ENCODE measurements at places on chromosomes 16 and 17.

- DNase-seq: no peak
Observed at GRCh38 chr16:3472878-3473595, 22.3 kb downstream of the C16orf90 start.

GRCh38 chr16:50235581-50235980 lies 30.8 kb upstream of the ADCY7 start:
- DNase-seq: no peak

GRCh38 chr16:57540387-57540786 lies 2.1 kb upstream of the ADGRG5 start:
- no peak for DNase-seq

- no peak for DNase-seq
Observed at GRCh38 chr17:35978346-35978745, 3.0 kb downstream of the CCL16 start.

- no peak for DNase-seq
Observed at GRCh38 chr16:31452631-31453106, 6.6 kb upstream of the ARMC5 start.

- DNase-seq: no peak
Observed at GRCh38 chr16:15996432-15997109, 47.2 kb downstream of the ABCC1 start.

DNA sequence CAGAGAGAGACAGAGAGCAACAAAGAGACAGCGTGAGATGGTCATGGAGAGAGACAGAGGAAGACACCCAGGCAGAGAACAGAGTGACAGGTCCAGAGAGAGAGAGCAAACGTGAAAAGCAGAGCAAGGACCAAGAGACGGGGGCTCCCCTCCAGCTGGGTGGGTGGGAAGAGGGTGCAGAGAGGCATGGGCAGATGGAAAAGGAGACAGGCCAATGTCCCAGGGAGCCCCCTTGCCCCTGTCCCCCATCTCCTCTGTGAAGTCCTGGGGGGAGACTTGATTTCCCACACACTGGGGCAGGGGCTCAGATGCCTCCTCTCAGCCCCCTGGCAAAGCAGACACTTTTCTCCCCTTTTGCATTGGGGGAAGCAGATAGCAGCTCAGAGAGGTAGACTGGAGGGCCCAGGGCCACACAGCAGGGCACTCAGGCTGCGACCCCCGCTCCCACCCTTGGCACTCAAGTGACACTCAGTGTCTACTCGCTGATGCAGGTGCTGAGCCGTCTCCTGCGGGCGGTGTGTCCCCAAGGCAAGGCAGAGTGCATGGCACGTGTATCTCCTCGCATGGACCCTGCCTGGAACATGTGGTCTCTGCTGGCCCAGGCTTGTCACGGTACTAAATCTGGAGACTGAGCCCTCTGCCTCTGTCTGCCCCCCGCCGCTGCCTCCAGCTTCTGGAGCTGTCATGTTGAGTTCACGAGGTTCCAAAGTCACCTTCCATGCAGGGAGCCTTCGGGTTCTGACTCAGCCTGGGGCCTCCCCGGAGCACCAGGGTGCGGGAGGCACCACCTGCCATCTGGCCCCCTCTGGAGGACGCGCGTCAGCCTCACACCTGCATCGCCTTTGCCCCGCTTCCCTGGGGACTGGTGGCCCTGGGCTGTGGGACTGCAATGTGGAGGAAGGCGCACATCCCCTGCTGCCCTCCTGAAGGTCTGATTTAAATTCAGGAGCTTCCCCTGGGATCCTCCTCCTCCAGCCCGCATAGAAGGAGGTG lies 215.9 kb upstream of the GSE1 start:
- no peak for DNase-seq

- no peak for DNase-seq
Observed at GRCh38 chr17:180381-181244, 837 bp downstream of the DOC2B start.

DNA sequence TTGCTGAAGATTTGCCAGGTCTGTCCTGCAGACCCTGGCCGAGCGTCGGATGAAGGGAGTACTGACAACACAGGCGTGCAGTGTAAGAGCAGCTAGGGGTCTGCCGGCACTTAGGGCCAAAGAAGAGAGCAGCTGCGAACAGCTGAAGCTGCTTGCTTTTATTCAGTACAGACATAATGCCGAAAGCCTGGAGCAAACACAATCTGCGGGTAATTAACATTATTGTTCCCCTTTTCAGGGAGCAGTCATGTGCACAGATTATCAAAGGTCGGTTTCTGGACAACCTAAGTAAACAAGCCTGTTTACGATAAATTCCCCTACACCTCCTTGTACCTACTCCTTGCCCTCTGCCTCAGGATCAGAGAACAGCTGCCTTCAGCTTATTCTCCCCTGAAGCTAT lies 12.0 kb upstream of the KRT23 start:
- no peak for DNase-seq

DNA sequence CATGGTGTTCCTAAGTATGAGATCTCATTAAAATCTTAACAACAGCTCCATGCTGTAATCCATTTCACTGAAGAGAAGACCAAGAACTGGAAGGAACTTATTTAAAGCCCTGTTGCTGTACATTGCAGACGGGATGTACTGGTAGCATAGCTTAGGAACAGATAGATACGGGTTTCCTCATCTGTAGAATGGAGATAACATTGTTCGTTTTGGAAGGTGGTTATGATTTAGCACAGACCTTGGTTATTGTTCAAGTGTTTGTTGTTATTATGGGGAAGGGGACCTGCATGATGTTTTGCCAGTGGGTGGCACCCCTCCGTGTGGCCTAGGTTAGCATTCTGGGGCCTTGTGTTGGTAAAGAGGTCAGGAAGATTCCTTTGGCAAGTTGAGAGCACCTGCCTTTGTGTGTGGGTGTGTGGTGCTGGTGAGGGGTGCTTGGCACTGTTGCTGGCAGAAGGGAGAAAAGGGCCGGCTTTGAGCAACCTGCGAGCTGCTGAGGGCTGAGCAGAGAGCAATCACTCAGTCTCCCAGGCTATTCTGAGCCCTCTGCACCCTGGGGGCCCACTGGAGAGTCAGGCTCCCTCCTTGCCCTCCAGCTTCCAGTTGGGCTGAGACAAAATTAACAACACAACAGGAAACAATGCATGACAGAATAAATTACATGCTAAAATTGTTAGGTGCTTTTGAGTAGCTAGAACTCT lies 2.3 kb downstream of the TAOK2 start:
- no peak for DNase-seq

- no peak for DNase-seq
Observed at GRCh38 chr17:4840893-4841242, 7.7 kb downstream of the MINK1 start.

- DNase-seq: no peak
Observed at GRCh38 chr17:79826204-79826680, 13.0 kb downstream of the CBX4 start.

- DNase-seq: no peak
Observed at GRCh38 chr16:49495596-49496355, 122.2 kb downstream of the C16orf78 start.

DNA sequence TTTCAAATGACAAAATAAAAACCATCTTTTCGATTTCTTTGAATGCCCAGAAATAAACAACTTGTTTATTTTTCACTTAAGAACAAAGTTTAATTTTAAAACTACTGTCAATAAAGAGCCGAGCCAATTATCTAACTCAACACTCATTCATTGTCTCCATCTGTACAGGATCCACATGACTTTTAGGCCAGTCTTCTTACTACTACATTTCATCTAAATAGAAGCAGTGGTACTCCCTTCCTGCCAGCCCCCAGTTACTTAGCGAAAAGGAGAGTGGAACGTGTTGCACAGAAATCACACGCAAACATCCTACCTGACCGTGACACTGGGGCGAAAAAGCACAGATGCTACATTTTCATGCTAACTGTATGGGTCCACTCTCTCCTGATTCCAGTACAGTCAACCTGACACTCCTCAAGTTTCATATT lies 1.2 kb downstream of the GNA13 start:
- DNase-seq: no peak

- no peak for DNase-seq
Observed at GRCh38 chr17:66855204-66855603, 20.3 kb downstream of the CACNG5 start.

GRCh38 chr17:39239640-39240314 lies 14.0 kb upstream of the STAC2 start:
- DNase-seq: peak; percentile 82

- no peak for DNase-seq
Observed at GRCh38 chr16:3854750-3855541, 25.6 kb downstream of the CREBBP start.

GRCh38 chr16:68695575-68695974 lies 41.5 kb upstream of the CDH1 start:
- no peak for DNase-seq

DNA sequence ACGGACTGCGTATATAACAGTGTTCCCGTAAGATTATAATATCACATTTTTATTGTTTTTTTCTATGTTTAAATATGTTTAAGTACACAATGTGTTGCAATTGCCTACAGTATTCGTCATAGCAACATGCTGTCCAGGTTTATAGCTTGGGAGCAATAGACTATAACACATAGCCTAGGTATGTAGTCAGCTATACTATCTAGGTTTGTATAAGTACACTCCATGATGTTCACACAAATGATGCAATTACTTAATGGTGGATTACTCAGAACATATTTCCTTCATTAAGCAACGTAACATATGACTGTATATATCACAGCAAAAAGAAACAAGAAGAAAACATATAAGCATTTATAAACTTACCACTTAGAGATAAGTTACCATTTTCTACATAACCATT lies 160.0 kb downstream of the CBLN1 start:
- no peak for DNase-seq

DNA sequence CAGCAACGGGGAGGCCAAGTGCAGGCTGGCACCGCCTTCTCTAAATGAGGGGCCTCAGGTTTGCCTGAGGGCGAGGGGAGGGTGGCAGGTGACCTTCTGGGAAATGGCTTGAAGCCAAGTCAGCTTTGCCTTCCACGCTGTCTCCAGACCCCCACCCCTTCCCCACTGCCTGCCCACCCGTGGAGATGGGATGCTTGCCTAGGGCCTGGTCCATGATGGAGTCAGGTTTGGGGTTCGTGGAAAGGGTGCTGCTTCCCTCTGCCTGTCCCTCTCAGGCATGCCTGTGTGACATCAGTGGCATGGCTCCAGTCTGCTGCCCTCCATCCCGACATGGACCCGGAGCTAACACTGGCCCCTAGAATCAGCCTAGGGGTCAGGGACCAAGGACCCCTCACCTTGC lies 18.5 kb downstream of the NGFR start:
- DNase-seq: no peak

DNA sequence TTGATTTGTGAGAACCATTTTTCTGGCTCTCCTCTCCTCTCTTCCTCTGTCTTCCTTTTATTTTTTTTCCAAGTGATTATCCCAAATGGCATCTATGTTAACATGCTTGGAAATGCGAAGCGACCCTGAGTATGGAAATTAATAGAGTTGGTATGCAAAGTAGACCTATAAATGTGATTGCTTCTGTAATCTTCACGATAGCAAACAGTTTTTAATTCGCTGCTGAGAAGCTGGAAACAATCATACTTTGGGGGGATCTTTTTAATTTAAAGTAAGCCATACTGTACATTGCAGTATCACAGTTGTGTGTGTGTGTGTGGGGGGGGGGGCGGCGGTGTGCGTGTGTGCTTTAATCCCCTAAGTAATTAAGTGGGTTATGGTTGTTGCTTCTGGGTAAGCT lies 233.3 kb downstream of the CDH13 start:
- DNase-seq: no peak

- no peak for DNase-seq
Observed at GRCh38 chr17:6243186-6243585, 173.0 kb downstream of the WSCD1 start.

DNA sequence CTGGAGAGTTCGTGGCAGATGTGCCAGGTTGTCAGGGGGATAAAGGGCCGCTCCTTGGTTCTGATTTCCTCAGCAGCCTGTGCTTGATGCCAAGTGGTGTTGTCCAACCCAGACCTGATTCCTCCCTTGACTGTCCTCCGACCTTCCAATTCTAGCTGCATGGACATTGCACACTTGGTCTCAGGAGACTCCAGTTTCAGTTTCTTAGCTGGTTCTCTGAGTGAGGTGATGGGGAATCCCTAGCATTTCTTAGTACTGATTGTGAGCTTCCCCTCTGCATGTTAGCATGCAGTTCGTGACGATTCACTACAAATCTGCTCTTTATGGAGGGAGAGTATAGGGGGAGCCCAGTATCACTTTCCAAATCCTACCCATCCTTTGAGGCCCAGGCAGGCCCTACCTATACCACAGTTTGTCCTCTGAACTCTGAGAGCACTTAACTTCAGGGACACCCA lies 12.4 kb upstream of the CCR7 start:
- peak; percentile 86 for DNase-seq

DNA sequence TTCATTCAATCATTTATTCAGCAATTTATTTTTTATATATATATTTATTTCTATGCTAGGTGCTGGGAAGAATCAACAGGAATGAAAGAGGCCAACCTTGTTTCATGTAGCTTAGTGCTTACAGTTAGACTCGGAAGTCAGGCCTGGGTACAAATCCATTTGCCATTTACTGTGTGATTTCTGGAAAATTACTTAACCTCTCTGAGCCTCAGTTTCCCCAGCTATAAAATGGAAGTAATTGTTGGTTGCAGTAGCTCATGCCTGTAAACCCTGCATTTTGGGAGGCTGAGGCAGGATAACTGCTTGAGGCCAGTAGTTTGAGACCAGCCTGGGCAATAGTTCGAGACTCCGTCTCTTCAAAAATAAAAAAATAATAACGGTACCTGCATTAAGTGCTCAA lies 27.2 kb upstream of the MLKL start:
- DNase-seq: no peak

DNA sequence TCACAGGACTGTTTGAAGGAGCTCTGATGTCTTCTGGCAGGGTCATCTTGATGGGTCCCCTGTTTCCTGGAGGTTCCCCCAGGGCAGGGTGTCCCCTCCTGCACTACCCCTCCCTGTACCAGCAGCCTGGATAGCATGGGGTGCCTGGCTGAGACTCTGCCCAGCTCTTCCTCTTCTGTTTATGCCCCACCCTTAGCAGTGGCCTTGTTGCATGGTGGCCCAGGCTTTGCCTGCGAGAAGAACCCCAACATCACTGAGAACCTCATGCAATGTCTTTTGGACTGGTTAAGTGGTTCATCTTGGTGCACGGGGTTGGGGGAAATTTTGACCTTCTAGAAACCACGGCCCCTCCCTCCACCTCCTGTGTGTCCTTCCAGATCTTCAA lies 121.8 kb downstream of the IRX3 start:
- DNase-seq: no peak

DNA sequence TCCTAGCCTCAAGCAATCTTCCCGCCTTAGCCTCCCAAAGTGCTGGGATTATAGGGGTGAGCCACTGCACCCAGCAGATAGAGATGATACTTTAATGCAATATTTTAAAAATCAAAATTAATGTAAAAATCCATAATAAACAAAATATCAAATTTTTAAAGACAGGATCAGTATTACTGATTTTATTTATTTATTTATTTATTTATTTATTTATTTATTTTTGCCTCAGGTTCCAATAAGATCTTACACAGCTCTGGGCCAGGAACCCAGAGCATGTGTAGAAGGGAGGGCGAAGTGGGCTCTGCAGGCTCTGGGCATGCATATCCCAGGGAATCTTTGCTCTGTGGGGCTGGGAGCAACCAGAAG lies 41.6 kb downstream of the FZD2 start:
- no peak for DNase-seq

- DNase-seq: no peak
Observed at GRCh38 chr17:75595284-75595919, 7.8 kb downstream of the MYO15B start.

GRCh38 chr17:44707755-44708400 lies 587 bp upstream of the DBF4B start:
- DNase-seq: no peak

- DNase-seq: no peak
Observed at GRCh38 chr16:70590722-70591415, 55.5 kb upstream of the IL34 start.
